ENCODE measurements at places on chromosomes 12 and 14.

- DNase-seq: peak; percentile 33
These were observed 120.0 kb downstream of the RBM19 start for GRCh38 chr12:113845900-113846674.

GRCh38 chr14:104689109-104689880 lies at the start of gene INF2:
Gene INF2 (plus strand): TSS chr14:104689618. CDS start chr14:104701366, 11,748 bp downstream.
- DNase-seq: peak; percentile 64

- no peak for DNase-seq
These were observed 1.1 kb downstream of the GCH1 start for GRCh38 chr14:54901380-54902142.

DNA sequence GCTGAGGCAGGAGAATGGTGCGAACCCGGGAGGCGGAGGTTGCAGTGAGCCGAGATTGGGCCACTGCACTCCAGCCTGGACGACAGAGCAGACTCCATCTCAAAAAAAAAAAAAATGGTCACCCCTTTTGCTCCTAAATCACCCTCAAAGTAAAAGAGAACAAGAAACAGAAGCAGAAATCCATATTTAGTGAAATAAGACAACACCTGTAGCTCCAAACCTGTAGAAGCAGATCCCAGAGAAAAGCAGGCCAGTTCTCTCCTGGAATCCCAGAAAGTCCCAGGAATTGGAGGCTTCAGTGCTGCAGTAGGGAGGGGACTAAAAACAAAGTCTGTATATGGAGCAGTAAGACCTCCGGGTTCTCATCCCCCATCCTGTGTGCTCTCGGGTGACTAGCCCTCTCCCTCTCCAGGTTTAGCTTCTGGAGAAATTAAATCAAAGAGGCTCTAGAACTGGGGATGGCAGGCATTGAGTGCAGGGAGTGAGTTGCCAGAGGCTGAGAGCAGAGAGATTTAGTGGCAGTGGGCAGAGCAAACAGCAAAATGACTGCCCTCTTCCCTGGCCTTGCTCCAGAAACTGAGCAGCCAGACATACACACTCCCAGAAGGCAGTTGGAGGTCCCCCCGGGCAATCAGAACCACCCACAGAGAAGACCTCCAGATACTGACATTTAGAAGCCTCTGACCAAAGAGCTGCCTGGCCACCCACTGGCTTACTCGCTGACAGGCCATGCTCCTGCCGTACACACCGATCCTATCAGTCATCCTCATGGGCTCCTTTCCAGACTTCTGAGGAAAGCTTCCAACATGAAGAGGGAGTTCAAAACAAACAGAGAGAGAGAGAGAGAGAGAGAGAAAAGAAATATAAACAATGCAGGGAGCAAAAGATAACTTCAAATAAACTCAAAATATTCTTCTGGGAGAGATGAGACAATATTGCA lies 6.3 kb upstream of the MLXIP start:
- DNase-seq: peak; percentile 93

DNA sequence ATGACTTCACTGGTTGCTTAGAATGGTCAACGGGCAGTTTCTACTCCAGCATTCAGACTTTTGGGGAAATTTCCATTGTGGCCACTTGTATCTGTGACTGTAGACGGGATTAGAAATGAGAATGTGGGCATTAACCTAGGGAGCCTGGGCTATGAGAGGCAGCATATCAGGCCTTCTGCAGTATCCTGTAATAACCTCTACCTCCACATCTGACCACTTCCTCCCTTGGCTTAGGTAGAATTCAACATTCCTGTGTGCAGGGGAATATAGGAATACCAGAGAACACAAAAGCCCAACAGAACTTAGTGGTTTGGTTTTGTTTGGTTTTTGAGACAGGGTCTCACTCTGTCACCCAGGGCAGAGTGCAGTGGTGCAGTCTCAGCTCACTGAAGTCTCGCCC lies 76.4 kb upstream of the HOXC13 start:
- no peak for DNase-seq

DNA sequence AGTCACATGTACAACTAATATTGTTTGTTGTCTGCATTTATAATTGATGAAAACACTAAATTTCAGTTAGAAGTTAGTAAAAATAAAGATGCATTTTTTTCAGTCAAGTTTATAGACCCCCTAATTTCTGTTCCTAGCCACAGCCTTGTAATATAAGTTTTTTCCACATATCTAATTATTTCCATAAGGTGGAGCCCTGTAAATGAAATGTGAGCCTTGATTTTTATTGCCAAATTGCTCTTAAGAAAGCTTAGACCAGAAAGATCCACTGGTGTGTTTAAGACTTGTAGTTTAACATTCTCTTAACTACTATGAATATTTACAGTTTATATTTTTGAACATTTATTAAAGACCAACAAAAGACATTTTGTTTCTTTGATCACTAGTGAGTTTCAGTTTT lies 322.1 kb upstream of the RGS6 start:
- peak; percentile 25 for DNase-seq

DNA sequence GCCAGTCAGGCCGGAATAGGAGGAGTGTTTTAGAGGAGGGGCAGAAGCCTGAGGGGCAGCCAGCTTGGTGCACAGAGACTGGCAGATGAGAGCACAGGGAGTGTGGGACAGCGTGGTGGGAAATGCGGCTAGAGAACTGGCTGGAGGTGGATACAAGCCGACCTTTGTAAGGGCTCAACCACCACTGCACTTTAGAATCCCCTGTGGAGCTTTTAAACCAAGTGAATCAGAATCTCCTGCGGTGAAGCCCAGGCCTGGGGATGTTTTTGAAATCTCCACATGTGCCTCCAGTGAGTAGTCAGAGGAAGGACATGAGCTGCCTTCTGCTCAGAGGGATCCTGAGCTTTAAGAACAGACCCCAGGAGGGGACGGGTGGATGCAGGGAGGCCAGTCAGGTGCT lies 10.9 kb upstream of the PCED1B start:
- peak; percentile 69 for DNase-seq

DNA sequence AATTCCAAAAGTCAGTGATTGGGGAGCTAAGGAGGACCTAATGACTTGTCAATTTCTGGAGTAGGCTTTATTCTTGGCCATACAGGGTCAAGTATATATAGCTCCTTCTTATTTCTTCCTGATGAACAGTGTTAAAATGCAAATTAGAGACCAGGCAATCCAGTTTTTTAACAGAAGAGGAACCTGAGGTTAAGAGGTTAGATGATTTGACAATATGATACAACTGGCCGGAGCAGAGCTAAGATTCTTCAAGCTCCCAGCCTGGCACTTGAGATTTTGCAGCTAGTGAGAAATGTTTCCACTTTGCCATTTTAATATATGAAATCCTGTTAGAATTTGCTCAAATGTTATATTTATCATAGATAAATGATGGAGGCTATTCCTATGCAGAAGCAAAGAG lies 204.0 kb downstream of the SSPN start:
- no peak for DNase-seq

- DNase-seq: peak; percentile 41
These were observed at the start of gene SP7 for GRCh38 chr12:53336181-53336681. Gene SP7 (minus strand): TSS chr12:53336354. CDS start chr12:53335646, 708 bp downstream.

DNA sequence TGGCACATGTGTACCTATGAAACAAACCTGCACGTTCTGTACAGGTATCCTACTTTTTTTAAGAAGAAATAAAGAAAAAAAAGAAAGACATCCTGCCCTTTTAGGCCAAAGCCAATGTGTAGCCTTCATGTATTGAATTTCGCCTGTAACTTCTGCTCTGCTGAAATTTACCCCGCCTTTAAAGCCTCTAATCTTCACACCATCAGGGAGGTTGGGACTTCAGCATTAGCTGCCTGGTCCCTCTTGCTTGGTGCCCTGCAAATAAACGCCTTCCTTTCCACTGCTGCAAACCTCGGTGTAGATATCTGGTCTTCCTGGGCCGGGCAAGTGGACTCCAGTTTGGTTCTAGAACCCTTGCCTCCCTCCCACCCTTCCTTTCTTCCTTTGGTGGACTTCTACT lies 2.6 kb upstream of the KRT71 start:
- no peak for DNase-seq

GRCh38 chr14:94540031-94540794 lies 21.0 kb upstream of the SERPINA4 start:
- no peak for DNase-seq

- no peak for DNase-seq
These were observed 47.5 kb upstream of the OAS1 start for GRCh38 chr12:112859291-112859690.

- DNase-seq: peak; percentile 27
These were observed 18.0 kb downstream of the CBX5 start for GRCh38 chr12:54261815-54262402.

- DNase-seq: peak; percentile 27
These were observed 391.4 kb upstream of the SYT1 start for GRCh38 chr12:78473136-78473535.
